ENCODE measurements at places on chromosomes 12 and 14. TPM values are rescaled to one million over a fixed set of nuclear protein-coding genes. Genes with fewer than 3 reads are reported as not detected.

DNA sequence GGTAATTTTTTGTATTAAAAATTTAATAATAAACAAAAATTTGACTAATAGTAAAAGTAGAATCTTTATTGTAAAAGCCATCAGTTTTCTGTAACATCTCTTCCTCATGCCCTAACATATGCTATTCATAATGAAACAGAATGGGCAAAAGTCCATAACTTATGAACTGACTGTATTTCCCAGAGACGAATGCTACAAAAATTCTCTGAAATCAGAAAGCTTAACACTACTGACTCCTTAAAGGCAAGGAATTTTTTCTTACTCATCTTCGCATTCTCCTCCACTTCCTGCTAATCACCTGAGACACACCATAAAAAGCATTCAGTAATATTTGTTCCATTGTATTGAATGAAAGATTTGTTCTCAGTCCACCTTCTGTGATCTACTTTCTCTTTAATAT, 17.6 kb downstream of the MON2 start:
- H3K4me1 ChIP-seq, result no peaks in the 10 kb centered on the region
- H3K36me3 ChIP-seq, result peaks cover 3% of the 10 kb centered on the region
- no peak overlapping the region for H3K27ac ChIP-seq
- no peak for DNase-seq
- H3K4me3 ChIP-seq, result no peak overlapping the region

DNA sequence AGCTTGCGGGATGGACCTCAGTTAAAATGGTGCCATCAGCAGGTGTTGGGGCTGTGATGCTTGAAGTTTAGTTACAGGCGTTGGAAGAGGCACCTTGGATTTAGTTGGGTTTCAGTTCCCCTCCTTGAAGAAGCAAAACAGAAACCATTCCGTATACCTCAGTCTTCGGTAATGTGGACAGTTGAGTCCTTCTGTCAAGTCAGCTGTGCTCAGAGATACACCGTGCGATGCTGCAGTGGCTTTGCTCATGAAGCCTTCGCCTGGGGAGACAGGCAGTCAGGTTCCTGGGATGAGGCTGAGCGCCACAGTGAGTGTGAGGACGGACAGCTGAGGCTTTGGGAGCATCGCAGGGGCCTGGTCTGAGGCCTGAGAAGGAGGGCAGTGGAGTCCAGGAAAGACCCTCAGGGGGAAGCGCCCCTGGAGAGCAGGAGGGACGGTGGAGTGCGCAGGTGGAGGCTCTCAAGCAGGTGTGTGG, 7.4 kb downstream of the RAN start:
- H3K4me1 ChIP-seq, result peaks cover 20% of the 10 kb centered on the region
- no peak overlapping the region for H3K4me3 ChIP-seq
- DNase-seq, result no peak
- peaks cover 18% of the 10 kb centered on the region for H3K36me3 ChIP-seq
- peaks cover 3% of the 10 kb centered on the region for H3K27me3 ChIP-seq

GRCh38 chr12:12791756-12792369, 6.4 kb downstream of the APOLD1 start:
- peaks cover 39% of the 10 kb centered on the region for H3K4me1 ChIP-seq
- DNase-seq, result no peak
- H3K27me3 ChIP-seq, result no peaks in the 10 kb centered on the region
- H3K27ac ChIP-seq, result peak overlapping the region; percentile 86

- peaks cover 2% of the 10 kb centered on the region for H3K36me3 ChIP-seq
- no peaks in the 10 kb centered on the region for H3K27me3 ChIP-seq
- DNase-seq, result no peak
Measured at GRCh38 chr12:32053881-32054624, 52.6 kb upstream of the BICD1 start.

Gene CLEC6A
- total RNA-seq, result not detected

GRCh38 chr14:97382616-97383226, 585.5 kb downstream of the VRK1 start:
- H3K27me3 ChIP-seq, result peaks cover 52% of the 10 kb centered on the region
- DNase-seq, result no peak
- H3K4me3 ChIP-seq, result no peak overlapping the region
- no peaks in the 10 kb centered on the region for H3K4me1 ChIP-seq
- H3K36me3 ChIP-seq, result no peaks in the 10 kb centered on the region
- no peak overlapping the region for H3K27ac ChIP-seq

DNA sequence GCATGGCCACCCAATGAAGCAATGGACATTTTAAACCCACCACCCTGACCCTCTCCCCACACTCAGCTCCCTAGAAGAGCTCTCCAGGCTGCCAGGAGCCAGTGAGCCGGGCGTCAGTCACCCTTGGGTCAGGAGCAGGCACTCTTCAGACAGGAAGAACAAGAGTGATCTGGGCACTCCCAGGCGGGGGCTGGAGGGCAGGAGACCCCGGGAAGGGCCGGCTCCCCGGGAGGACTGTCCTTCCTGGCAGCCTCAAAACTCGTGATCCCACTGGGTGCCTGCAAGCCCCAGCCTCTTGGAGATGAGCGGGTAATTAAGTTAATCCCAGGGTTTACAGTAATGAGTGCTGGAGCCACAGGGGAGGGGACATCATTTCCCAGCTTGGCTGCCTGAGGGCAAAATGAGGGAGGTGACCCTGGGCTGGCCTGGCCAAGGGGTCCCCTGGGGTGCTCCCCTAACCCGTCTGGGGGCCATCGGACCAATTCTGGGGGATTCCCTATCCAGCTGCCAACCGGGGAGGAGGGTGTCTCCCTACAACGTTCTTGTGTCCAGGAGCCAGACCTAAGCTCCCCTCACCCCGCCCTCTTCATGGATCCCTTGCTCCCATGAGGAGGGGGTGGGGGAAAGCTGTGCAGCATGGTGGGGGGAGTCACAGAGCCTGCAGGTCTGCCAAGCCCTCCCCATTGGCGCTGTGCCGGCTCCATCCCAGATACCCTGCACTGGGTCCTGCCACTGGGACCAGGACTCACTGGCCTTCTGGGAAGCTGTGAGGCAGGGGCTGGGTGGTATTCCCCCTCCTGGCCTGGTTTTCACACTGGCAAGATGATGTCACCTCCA, 59.2 kb downstream of the CCNK start:
- H3K4me1 ChIP-seq, result peaks cover 61% of the 10 kb centered on the region
- DNase-seq, result no peak
- no peaks in the 10 kb centered on the region for H3K36me3 ChIP-seq

GRCh38 chr14:99245564-99246511, 26.2 kb downstream of the BCL11B start:
- DNase-seq, result no peak
- H3K36me3 ChIP-seq, result no peaks in the 10 kb centered on the region
- H3K4me1 ChIP-seq, result peaks cover 68% of the 10 kb centered on the region
- H3K27ac ChIP-seq, result no peak overlapping the region
- H3K4me3 ChIP-seq, result peak overlapping the region; percentile 61

DNA sequence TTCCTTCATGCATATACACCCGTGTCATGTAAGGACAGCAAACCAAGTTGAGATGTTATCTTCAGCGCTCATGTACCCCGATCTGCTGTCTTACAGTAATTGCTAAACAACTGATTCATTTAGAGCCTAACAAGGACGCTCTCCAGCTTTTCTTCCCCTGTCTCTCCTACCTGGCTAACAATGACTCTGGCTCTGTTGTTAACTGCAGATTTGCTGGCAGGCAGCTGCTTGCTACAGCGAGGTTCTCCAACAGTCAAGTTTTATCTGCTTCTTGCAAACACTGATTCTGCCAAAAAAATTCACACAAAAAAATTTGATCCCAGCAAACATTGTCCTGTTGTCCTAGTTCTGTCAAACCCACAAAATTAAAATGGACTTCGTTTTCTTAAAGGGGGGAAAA, 101.6 kb downstream of the OTX2 start:
- no peak overlapping the region for H3K27ac ChIP-seq
- no peaks in the 10 kb centered on the region for H3K4me1 ChIP-seq
- H3K4me3 ChIP-seq, result no peak overlapping the region
- no peaks in the 10 kb centered on the region for H3K36me3 ChIP-seq
- DNase-seq, result no peak
